T-helper 2 cell (primary cell): ENCODE measurements at places on chromosomes 11 and 22.

GRCh38 chr11:131906963-131907362 lies 536.5 kb downstream of the NTM start:
- DNase-seq: no peak

- DNase-seq: no peak
These were observed 32.6 kb downstream of the THAP12 start for GRCh38 chr11:76348348-76348747.

DNA sequence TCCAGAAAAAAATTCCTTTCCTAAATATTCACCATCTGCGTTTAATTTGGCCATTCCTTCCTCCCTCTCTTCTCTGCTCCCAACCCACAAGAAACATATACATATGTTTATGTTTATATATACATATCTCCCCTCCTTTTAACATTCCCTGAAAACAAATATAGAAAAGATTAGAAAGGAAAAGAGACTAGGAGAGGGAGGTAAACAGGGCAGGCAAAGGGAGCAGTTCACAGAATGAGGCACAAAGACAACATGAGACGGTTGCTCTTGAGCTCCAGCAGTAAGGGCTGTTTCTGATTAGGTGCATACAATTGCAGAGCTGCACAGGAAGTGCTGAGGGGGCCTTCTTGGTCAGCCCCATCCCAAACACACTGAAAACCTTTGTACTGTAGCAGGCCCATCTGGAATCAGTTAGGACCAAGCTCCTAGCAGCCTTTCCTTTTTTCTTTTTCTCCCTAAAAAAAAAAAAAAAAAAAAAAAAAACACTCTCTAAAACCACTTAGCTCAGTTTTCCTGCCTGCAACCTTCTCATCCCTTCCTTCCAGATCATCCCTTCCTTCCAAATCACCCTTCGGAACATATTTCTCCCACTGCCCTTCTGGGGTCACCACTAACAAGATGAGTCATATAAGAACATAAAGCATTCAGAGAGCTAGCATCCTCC lies 57.0 kb downstream of the RBFOX2 start:
- no peak for DNase-seq

- no peak for DNase-seq
These were observed 41.6 kb downstream of the BDNF start for GRCh38 chr11:27658535-27659236.

- no peak for DNase-seq
These were observed 12.6 kb downstream of the PRDM11 start for GRCh38 chr11:45158891-45159605.

- DNase-seq: no peak
These were observed 32.8 kb downstream of the CADM1 start for GRCh38 chr11:115471367-115471766.

GRCh38 chr22:24521791-24522245 lies 26.7 kb downstream of the UPB1 start:
- no peak for DNase-seq

GRCh38 chr11:92865352-92865751 lies 104.1 kb upstream of the MTNR1B start:
- no peak for DNase-seq

- no peak for DNase-seq
These were observed 22.6 kb upstream of the SORL1 start for GRCh38 chr11:121429556-121429955.

DNA sequence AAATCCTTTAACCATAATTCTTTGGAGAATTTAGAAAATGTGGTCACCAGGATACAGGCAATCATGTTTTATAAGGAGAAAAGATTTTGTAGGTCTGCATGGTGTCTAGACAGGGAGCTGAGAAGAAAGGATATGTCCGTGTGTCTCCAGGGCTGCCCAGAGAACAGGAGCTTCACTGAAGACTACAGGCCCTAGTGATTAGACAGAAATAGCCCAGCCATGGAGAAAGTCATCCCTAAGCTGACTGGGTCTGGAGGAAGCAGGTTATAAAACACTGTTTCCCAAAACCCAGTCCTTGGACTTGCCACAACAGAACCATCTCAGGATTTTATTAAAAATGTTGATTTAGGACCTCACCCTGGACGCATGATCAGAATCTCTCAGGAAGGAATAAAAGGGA lies 84.4 kb downstream of the GALNT18 start:
- DNase-seq: no peak

GRCh38 chr11:100994966-100995365 lies 134.6 kb downstream of the PGR start:
- no peak for DNase-seq

DNA sequence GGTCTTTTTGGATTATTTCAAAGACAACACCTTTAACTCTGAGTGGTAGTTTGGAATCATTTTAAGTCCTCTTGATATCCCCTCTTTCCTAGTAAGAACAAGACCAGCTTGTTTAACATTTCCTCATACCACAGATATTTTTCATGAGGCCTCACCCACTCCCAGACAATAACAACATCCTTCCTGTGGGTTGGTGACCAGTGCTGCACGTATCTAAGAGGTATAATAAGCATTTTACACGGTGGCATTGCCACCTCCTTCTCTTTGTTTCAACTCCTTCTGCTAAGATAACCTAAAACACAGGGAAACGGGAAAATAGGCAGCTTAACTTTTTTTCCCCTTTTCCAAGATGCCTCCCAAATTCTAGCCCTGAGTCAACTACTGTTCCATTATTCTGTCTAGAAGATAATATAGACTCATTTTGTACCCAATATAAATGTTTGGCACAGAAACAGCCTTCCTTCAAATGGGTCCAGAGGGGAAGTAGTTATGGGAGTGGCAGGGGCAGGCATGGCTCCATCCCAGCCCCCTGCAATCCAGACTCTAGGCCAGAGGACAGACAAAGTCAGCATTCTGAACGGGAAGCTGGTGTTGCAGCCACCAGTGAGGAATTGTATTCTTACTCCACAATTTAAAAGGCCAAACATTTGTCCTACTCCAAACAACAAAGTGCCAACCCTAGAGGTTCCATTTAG lies 28.5 kb downstream of the MAML2 start:
- DNase-seq: no peak

DNA sequence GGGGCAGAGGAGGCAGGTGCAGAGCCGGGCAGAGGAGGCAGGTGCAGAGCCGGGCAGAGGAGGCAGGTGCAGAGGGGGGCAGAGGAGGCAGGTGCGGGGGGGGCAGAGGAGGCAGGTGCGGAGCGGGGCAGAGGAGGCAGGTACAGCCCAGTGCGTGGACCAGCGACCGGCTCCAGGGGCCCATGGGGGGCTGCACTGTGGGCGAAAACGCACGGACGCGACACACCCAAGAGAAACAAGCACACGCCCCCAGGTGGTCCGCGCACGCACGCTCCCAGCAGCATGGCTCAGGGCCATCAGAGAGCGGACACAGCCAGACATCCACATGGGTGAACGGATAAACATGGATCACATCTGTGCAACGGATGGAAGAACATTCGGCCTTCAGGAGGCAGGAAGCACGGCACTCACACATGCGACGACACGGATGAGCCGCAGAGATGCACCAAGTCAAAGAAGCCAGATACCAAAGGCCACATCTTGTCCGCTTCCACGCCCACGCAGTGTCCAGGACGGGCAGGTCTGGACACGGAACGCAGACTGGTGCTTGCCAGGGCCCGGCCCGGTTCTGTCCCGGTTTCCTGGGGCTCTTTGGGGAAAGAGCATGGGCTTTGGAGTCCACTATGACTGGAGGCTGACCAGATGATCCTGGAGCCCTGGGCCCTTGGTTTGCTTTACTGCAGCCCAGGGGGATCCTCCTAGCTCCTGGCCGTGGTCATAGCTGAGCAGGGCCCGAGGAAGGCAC lies 21.8 kb downstream of the OSBPL5 start:
- no peak for DNase-seq

DNA sequence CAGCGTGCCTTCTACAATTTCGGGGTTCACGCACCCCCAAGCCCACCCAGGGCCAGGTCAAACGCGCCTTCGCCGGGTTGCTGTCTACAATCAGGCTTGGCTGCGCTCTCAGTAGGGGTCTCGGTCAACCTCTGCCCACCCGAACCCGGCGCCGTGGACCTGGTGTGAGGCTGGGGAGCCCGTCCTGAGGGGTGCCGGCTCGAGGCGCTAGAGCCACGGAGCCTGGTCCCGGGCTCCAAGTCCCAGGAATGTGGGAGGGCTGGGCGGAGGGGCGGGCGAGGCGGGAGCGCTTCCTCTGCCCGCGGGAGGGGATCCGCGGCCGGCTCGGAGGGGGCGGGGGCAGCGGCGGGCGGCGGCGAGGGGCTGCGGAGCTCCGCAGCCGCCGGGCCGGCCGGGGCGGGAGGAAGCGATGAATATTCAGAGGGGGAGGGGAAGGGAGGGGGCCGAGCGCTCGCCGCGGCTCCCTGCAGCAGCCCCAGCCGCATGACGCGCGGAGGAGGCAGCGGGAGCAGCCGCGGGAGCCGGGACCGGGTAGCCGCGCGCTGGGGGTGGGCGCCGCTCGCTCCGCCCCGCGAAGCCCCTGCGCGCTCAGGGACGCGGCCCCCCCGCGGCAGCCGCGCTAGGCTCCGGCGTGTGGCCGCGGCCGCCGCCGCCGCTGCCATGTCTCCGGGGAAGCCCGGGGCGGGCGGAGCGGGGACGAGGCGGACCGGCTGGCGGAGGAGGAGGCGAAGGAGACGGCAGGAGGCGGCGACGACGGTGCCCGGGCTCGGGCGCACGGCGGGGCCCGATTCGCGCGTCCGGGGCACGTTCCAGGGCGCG lies at the start of gene PTPRJ:
TSS of gene PTPRJ (plus strand) at position 472 of the 819 bp plus-strand sequence. CDS start 354 bp downstream, outside the sequence.
- peak; percentile 68 for DNase-seq

- DNase-seq: no peak
These were observed 66.8 kb downstream of the DEPDC5 start for GRCh38 chr22:31820655-31821054.

DNA sequence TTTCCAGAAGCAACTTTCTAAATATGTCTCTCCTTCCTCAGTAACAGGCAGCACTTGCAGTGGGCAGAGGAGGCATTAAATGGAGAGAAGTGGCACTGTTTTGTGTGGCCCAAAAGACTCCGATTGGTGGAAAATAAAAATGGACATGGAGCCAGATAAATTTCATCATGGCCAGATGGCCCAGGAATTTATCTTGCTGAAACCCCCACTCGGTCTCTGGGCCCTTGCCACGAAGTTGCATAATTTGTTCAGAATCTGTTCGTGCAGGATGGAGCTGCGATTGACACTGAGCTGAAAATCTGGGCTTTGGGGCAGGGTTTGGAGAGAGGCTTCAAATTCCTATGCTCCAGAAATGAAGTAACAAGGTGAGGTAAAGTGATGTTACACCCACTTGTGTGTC lies 65.5 kb downstream of the C11orf91 start:
- DNase-seq: no peak

- no peak for DNase-seq
These were observed 650.7 kb downstream of the FAM181B start for GRCh38 chr11:82082976-82083375.

- DNase-seq: no peak
These were observed 114.2 kb upstream of the PARVA start for GRCh38 chr11:12263141-12263693.

DNA sequence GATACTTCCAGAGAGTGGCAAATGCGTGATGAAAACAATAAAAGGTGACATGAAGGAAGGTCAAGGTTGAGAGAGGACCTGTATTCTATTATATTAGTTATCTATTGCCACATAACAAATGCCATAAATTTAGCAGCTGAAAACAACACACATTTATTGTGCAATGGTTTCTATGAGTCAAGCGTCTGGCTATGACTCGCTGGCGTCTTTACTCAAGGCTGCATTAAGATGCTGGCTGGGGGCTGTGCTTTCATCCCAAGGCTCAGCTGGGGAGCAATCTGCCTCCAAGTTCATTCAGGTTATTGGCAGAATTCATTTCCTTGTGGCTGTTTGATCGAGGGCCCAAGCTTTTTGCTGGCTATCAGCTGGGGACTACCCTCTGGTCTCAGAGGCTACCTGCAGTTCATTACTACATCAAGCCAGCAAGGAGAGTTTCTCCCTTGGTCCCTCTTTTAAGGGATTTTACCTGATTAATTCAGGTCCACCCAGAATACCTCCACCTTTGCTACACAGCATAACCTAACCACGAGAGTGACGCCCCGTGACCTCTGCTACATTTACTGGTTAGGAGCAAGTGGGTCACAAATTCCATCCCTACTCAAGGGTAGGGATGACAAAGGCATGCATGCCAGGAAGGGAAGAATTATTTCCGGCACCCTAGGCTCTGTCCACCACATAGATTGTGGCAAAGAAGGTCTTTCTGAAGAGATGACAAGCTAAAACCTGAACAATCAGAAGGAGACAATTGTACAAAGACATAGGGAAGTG lies 549.1 kb downstream of the MN1 start:
- DNase-seq: no peak

- peak; percentile 31 for DNase-seq
These were observed 1.8 kb downstream of the ADSL start for GRCh38 chr22:40348025-40348658.

GRCh38 chr22:25062386-25063085 lies 110.0 kb downstream of the KIAA1671 start:
- peak; percentile 25 for DNase-seq

DNA sequence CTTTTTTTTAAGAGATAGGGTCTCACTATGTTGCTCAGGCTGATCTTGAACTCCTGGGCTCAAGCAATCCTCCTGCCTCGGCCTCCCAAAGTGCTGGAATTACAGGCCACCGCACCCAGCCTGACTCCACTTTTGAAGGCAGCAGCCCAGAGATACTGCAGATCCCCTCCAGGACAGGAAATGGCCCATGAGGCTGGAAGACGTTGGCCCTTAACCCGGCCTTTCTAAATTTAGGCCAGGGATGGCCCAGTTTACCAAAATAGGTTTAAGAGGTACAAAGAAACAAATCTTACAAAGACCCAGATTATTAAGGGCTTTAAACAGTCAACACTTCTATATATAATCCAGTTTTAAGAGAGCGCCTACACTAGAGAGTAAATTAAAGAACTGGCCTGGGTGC lies 32.2 kb downstream of the CPT1A start:
- DNase-seq: no peak
